ENCODE measurements at places on chromosomes 7 and 10. TPM values are rescaled to one million over a fixed set of nuclear protein-coding genes. Genes with fewer than 3 reads are reported as not detected.

- no peak for DNase-seq
These were observed 484.6 kb downstream of the PLXNA4 start for GRCh38 chr7:132091706-132092105.

The ADRA2A gene
- total RNA-seq, result 74.8 TPM

- DNase-seq, result no peak
These were observed 346.5 kb downstream of the GRID1 start for GRCh38 chr10:86020134-86020533.

The ENTPD1 gene
- total RNA-seq, result not detected

DNA sequence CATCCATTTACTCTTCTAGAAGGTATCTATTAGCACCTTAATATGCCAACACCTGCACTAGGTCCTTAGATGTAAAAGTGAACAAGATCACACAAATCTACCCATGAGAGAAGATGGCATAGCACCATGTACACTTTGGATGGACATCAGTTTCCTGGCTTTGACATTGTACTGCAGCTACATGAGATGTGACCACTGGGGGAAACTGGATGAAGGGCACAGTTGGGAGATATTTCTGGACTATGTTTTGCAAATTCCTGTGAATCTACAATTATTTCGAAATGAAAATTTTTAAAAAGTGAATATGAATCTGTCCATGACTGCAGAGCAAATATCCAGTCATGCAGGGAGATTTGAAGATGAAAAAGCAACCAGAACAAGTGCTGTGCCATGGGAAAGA lies 124.5 kb downstream of the PRKCQ start:
- no peak for DNase-seq

GRCh38 chr10:124909563-124909962 lies 32.4 kb upstream of the ZRANB1 start:
- no peak for DNase-seq

GRCh38 chr10:16648366-16648765 lies 126.7 kb upstream of the C1QL3 start:
- no peak for DNase-seq

The AKR1C4 gene
- not detected for total RNA-seq
